ENCODE measurements at places on chromosomes 3 and 15. TPM values are rescaled to one million over a fixed set of nuclear protein-coding genes. Genes with fewer than 3 reads are reported as not detected.

DNA sequence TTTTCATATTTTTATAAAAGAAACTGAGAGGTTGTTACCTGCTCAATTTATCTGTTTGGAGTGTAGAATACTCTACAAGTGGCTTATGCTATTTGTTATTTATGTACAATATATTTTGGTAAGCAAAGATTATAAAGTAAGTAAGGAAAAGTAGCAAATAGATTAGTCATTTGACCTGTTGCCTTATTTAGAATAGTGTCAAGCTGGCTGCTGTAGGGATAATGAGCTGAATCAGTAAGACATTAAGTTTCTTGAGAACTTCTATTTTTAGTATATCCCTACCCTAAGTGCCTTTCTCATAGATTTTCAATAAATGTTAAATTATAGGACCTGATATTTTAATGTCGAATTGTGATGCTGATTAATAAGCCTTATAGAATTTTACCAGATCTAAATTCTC, 37.2 kb downstream of the ECT2 start:
- no peak for DNase-seq

DNA sequence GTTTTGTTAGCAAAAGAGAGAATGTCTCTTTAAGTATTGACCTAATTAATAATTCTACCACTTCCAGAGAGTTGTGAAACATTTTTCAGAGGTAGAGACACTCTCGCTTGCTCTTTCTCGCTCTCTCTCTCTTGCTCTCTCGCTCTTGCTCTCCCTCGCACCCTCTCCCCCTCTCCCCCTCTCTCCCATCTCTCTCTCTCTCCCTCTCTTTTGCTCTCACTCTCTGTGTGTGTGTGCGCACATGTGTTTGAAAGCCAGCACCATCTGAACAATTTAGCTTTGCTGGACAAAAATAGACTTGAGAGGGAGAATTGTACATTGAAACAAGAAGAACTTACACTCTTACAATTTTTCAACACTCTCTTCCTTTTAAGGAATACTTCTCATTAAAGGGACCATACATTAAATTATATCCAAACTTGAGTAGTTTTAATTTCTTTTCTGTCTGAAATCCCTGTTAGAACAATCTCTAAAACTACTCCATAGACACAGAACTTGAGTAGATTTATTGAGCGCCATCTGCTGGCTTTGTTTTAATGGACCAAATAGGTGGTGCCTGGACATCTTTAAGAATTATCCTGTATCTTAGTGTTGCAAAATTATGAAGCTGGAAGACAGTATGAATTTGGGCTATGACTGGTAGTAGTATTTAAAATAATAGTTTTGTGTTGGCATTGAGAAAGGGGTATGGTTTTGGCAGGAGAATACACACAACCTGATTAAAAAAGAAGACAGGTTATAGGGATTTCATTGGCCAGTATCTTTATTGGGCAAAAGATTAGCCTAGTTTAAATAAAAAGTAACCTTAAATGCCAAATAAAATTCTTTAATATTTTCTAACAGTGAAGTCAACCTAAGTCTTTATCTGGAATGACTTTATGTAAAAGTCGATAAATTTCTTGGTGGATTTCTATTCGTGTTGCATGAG, 124.6 kb downstream of the AKAP13 start:
- no peak for DNase-seq

DNA sequence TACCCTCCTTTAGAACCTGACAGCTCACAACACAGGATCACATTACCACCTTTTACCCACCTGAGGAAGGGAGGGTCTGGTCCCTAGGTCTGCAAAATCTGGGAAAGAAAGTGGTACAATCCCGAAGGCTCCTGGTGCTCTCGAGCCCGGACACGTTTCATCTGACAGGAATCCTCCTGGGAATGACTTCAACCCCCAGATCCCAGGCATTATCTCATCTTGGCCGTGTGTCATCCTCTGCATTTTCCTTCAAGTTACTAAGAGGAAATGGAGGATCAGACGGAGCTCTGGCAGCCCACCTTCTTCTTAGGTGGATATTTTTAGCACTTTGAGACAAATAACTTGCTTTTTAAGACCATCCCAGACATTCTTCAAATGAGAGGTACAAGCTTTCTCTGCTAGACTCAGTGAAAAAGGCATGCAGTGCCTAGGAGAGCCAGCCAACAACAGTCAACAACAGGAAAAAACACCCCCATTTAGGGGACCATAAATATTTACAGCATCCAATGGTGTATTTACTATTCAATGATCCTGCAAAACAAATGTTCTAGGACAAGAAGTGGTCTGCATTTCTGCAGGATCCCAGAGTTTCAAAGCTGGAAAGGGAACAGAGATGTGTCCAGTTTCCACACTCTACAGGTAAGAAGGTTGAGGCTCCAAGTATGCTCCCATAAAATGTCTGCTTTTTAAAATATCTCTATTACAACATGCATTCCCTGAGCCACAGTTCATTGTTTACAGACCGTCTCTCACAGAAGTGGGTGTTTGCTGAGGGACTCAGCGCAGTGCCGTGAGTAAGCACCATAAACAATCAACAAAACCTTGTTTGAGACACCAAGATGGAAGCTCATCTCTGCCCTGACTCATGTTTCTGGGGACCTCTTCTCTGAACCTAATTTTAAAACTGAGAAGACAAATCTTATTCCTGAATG, 38.3 kb upstream of the ARHGEF3 start:
- no peak for DNase-seq

DNA sequence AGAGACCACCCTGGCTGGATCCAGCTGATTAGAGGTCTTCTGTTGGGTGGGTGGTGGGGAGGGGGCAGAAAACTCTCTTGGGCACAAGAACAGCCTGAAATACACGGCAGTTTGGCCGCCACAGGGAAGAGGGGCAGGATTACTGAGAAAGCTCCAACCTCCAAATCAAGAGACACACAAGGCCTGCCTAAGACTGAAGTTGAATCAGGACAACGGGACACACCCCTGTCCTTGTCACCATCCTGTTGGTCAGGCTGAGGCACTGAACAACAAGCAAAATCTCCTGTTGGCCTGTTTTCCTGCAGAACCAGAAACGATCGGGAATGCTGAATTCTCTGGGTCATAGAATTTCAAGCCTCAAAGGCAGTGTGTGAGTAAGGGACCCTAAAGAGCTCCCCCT, 247.8 kb downstream of the FAM43A start:
- no peak for DNase-seq

GRCh38 chr3:56173601-56174000, 294.7 kb downstream of the ERC2 start:
- no peak for DNase-seq

DNA sequence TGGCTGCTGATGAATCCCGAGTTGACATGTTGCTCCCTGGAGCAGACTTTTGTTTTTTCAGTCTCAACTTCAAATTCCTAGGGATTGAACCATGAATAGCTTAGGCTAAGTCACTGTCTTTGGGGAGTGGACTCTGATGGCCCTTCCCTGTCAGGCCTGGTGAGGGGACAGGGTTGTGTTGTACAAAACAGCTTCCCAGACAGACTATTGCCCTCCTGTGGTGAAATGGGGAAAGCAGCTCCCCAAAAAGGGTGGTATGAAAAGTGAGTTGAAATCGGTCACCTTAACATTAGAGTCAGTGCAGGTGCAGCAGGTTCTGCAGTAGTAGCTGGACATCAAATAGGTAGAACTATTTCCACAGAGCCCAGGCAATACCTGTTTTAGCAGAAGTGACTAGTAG, 775.6 kb downstream of the ROBO2 start:
- DNase-seq, result no peak

GRCh38 chr3:159904455-159904854, 84.2 kb upstream of the IL12A start:
- no peak for DNase-seq

- DNase-seq, result no peak
Measured at GRCh38 chr3:138463724-138464490, 29.5 kb downstream of the ESYT3 start.

GRCh38 chr15:52112203-52112750, 298 bp downstream of the BCL2L10 start:
- no peak for DNase-seq

- DNase-seq, result no peak
Measured at GRCh38 chr3:43161684-43162229, 55.9 kb upstream of the POMGNT2 start.

DNA sequence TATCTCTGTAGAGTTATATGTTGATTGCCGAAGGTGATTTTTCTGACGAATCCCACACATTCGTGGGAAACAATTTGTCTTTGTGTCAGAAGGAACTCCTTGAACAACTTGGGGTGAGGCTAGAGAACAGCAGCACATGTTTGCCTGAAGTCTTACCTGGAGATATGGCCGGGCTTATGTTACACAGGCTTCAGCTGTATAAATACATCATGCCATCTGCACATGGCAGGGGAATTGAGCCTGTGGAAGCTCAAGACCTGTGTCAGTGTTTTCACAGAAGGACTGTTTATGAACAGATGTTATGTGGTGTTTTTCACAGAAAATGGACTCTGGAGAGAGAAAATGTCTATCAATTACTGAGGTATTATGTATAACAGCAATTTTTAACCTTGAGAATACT, 203.6 kb upstream of the MDFIC2 start:
- DNase-seq, result no peak

GRCh38 chr3:152302521-152303021, 33.8 kb downstream of the MBNL1 start:
- peak; percentile 35 for DNase-seq

DNA sequence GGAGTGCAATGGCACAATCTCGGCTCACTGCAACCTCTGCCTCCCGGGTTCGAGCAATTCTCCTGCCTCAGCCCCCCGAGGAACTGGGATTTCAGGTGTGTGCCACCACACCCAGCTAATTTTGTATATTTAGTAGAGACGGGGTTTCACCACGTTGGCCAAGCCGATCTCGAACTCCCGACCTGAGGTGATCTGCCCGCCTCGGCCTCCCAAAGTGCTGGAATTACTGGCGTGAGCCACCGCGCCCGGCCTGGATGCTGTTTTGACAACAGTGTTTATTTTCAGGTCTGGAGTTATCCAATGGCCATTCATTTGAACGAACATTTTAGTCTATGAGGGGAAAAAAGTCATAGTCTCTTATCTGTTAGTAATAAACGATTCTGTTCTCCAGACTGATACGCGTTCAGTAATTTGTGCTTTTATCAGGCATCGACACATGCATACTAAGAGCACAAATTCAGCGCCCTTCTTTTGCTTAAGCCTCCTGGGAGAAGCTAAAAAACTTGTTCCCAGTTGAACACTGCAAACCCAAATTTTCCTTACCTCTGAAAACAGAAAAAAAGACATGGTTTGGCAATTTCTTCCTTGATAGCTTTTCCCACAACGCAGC, 1.3 kb downstream of the B3GALNT1 start:
- no peak for DNase-seq

DNA sequence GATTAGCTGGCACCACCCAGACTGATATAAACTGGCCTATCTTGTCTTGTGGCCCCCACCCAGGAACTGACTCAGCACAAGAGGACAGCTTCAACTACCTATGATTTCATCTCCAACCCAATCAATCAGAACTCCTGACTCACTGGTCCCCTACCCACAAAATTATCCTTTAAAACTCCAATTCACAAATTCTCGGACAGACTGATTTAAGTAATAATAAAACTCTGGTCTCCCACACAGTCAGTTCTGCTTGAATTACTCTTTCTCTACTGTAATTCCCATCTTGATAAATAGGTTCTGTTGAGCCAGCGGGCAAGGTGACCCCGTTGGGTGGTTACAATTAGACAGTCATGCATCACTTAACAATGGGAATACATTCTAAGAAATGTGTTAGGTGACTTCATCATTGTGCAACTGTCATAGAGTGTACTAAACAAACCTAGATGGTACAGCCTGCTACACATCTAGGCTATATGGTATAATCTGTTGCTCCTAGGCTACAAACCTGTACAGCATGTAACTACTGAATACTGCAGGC, 48.1 kb upstream of the MAP4 start:
- DNase-seq, result no peak

- no peak for DNase-seq
Measured at GRCh38 chr3:151305060-151305774, 11.4 kb downstream of the GPR87 start.

The MYL3 gene
- polyA plus RNA-seq, result 23.6 TPM

The TNFSF10 gene
- polyA plus RNA-seq, result 32.1 TPM

The CPN2 gene
- polyA plus RNA-seq, result 0.40 TPM

The A4GNT gene
- polyA plus RNA-seq, result 1.5 TPM

The PPP1R14D gene
- 0.52 TPM for polyA plus RNA-seq
